ENCODE measurements at places on chromosomes 12 and 14. TPM values are rescaled to one million over a fixed set of nuclear protein-coding genes. Genes with fewer than 3 reads are reported as not detected.

DNA sequence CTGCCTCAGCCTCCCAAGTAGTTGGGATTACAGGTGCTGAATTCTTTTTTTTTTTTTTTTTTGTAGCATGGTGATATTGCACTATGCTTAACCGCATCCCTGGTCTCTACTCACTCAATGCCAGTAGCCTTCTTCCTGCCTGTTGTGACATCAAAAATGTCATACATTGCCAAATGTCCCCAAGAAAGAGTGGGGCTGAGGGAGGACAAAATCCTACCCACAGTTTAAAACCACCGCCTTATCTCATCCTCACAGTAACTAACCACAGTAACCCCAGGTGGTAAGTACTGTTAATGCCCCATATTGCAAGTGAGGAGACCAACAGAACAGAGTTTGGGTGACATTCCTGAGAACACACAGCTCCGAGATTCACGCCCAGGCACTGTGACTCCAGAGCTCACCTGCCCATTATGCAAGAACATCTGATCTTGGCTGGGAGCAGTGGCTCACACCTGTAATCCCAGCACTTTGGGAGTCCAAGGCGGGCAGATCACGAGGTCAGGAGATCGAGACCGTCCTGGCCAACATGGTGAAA lies 19.6 kb downstream of the MORN3 start:
- no peaks in the 10 kb centered on the region for H3K36me3 ChIP-seq
- no peak overlapping the region for H3K27ac ChIP-seq
- DNase-seq: no peak
- H3K4me1 ChIP-seq: no peaks in the 10 kb centered on the region
- no peaks in the 10 kb centered on the region for H3K27me3 ChIP-seq

- no peak overlapping the region for H3K4me3 ChIP-seq
- H3K4me1 ChIP-seq: peaks cover 25% of the 10 kb centered on the region
- H3K27me3 ChIP-seq: no peaks in the 10 kb centered on the region
- H3K36me3 ChIP-seq: peaks cover 99% of the 10 kb centered on the region
Measured at GRCh38 chr12:113266106-113266895, 45.0 kb downstream of the TPCN1 start.

The TMEM119 gene
- total RNA-seq: 2.4 TPM

DNA sequence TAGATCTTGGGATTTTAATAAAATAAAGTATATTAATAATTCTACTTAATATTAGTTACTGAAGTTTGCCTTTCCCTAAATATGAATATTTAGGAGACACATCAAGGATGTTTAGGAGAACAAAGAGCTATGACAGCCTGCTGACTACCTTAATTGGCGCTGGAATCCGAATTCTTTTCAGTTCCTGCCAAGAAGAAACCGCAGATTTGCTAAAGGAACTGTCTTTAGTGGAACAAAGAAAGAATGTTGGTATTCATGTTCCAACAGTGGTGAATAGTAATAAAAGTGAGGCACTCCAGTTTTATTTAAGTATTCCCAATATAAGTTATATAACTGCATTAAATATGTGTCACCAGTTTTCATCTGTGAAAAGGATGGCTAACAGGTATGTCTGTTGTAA lies 54.5 kb downstream of the MIS18BP1 start:
- peaks cover 4% of the 10 kb centered on the region for H3K36me3 ChIP-seq
- H3K27me3 ChIP-seq: no peaks in the 10 kb centered on the region
- no peak for DNase-seq
- no peaks in the 10 kb centered on the region for H3K4me1 ChIP-seq
- H3K27ac ChIP-seq: no peak overlapping the region

GRCh38 chr12:76898442-76898841 lies 19.6 kb upstream of the CSRP2 start:
- no peak overlapping the region for H3K27ac ChIP-seq
- no peaks in the 10 kb centered on the region for H3K27me3 ChIP-seq
- no peaks in the 10 kb centered on the region for H3K4me1 ChIP-seq

DNA sequence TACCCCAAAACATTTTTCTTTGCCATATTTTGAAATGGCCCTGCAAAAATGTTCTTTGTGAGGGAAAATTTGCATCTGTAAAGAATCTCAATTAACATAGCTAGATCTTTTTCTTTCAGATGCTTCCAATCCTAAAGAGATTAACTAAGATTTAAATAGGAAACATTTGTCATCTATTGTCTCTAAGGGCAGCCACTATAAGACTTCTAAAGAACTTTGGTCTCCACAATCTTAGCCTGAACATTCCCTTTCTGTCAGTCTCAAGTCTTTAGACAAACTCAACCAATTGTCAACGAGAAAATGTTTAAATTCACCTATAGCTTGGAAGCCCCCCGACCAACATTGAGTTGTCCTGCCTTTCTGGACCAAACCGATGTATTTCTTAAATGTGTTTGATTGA lies 71.1 kb upstream of the RASSF8 start:
- no peak overlapping the region for H3K4me3 ChIP-seq
- no peak overlapping the region for H3K27ac ChIP-seq
- no peaks in the 10 kb centered on the region for H3K36me3 ChIP-seq
- no peaks in the 10 kb centered on the region for H3K27me3 ChIP-seq

GRCh38 chr14:24839617-24840203 lies 205.7 kb upstream of the GZMB start:
- H3K4me3 ChIP-seq: no peak overlapping the region
- peak overlapping the region; percentile 35 for H3K27ac ChIP-seq
- H3K4me1 ChIP-seq: peaks cover 19% of the 10 kb centered on the region
- DNase-seq: no peak

GRCh38 chr12:94186278-94187241 lies 38.2 kb downstream of the PLXNC1 start:
- H3K27ac ChIP-seq: no peak overlapping the region
- no peaks in the 10 kb centered on the region for H3K27me3 ChIP-seq
- H3K36me3 ChIP-seq: no peaks in the 10 kb centered on the region
- peak overlapping the region; percentile 20 for H3K4me3 ChIP-seq

DNA sequence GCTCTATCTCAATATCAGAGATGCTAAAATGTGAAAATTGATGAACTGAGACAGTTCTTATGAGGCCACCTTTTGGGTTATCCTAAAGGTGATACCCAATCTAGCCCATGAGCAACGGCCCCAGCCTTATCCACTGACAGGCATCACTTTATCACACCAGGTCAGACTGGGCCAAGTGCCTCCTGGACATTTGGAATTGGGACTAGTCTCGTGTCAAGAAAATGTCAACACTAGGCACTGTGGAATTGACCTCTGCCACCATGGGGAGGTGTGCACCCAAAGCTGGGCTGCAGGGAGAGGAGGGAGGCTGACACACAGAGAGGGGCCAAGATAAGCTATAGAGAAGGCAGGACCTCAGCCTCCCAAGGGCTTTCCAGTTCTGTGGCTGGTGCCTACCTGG lies 78.5 kb upstream of the ZFP36L1 start:
- no peak overlapping the region for H3K27ac ChIP-seq
- H3K4me3 ChIP-seq: no peak overlapping the region
- peaks cover 54% of the 10 kb centered on the region for H3K36me3 ChIP-seq
- H3K4me1 ChIP-seq: no peaks in the 10 kb centered on the region
- DNase-seq: no peak

DNA sequence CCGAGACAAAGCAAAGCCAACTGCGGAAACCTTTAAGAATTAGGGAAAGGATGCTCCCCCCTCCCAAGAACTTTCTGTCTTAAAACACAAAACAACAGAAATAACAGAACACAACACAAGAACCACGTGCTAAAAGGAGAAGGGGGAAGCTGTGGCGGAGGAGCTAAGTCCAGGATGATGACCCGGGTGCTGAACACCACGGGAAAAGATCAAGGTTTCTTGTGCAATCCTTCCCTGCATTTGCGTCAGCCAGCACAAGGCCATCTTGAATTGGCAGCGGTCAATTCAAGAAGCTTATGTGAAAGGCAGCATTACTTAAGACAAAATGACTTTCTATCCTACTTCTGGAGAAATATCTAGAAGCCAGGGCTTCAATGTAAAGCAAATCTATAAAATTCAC lies 11.0 kb upstream of the CREBL2 start:
- no peak overlapping the region for H3K27ac ChIP-seq
- H3K36me3 ChIP-seq: no peaks in the 10 kb centered on the region
- no peaks in the 10 kb centered on the region for H3K4me1 ChIP-seq
- H3K4me3 ChIP-seq: no peak overlapping the region
- no peaks in the 10 kb centered on the region for H3K27me3 ChIP-seq
- DNase-seq: peak; percentile 31

- no peaks in the 10 kb centered on the region for H3K27me3 ChIP-seq
- peak overlapping the region; percentile 90 for H3K27ac ChIP-seq
- no peak overlapping the region for H3K4me3 ChIP-seq
- peaks cover 99% of the 10 kb centered on the region for H3K4me1 ChIP-seq
Measured at GRCh38 chr12:113232840-113233585, 11.7 kb downstream of the TPCN1 start.

- no peak overlapping the region for H3K27ac ChIP-seq
- DNase-seq: no peak
- peaks cover 10% of the 10 kb centered on the region for H3K36me3 ChIP-seq
- H3K27me3 ChIP-seq: no peaks in the 10 kb centered on the region
- H3K4me3 ChIP-seq: no peak overlapping the region
Measured at GRCh38 chr12:27293463-27293862, 39.2 kb upstream of the BMAL2 start.

DNA sequence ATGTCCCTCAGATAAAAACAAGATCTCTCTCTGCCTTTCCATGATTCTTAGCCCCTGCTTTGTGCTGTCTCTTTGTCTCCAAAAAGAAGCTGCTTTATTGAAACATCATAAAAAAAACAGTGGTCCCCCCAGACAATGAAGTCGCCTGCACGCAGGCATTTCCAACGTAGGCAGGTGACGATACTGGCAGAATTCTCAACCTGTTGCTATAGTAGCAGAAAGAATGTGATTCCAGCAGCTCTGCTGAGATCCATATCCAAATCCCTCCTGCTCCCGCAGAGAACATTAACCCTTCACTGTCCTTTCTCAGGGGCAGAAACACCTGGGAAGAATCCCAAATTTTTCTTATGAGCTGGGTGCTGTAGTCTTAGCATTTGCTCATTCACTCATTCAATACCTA lies 84.8 kb downstream of the STON2 start:
- no peaks in the 10 kb centered on the region for H3K4me1 ChIP-seq
- DNase-seq: no peak
- no peaks in the 10 kb centered on the region for H3K27me3 ChIP-seq
- H3K27ac ChIP-seq: no peak overlapping the region

DNA sequence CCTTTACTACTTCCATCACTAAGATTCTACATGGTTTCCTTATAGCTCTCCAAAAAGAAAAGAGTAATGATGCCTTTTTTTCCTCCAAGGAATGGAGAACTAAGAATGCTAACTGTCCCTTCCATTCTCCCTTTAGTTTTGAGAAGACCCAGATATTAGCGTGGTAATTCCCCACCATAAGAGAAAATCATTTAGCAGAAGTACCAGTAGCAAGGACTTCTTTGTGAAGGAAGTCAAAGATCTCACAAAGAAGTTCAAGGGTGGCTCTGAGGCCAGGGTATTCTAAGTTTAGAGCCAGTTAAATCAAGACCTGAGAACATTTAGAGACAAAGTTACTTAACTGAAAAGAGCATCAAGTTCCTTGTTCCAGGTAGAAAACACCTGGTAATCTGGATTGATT lies 7.3 kb downstream of the USP15 start:
- H3K27me3 ChIP-seq: no peaks in the 10 kb centered on the region
- H3K27ac ChIP-seq: no peak overlapping the region
- H3K36me3 ChIP-seq: no peaks in the 10 kb centered on the region
- H3K4me1 ChIP-seq: peaks cover 18% of the 10 kb centered on the region
- H3K4me3 ChIP-seq: no peak overlapping the region

DNA sequence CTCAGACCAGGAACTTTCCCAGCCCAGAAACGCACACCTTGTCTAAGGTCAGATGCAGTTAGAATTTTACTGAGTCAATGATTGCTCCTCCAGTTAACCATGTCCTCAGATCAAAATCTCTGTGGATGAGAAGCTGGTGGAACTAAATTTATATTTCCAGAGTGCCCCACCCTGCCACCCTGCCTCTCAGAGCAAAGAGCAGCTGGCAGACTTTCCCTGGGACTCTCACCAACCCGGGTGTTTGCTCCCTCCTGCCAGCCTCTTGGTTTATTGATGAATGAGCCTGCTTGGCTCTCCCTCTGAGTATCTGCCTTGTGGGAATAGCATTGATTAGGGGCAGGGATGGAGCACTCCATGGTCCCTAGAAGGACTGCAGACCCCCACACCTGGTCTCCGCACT lies 5.9 kb upstream of the KRT1 start:
- peaks cover 11% of the 10 kb centered on the region for H3K27me3 ChIP-seq
- no peaks in the 10 kb centered on the region for H3K4me1 ChIP-seq
- no peaks in the 10 kb centered on the region for H3K36me3 ChIP-seq
- DNase-seq: no peak

GRCh38 chr12:90327793-90328743 lies 619.4 kb upstream of the ATP2B1 start:
- no peak for DNase-seq
- no peaks in the 10 kb centered on the region for H3K36me3 ChIP-seq
- H3K27me3 ChIP-seq: no peaks in the 10 kb centered on the region
- H3K4me3 ChIP-seq: no peak overlapping the region
- no peak overlapping the region for H3K27ac ChIP-seq

The NEUROD4 gene
- not detected for total RNA-seq

- no peak overlapping the region for H3K4me3 ChIP-seq
- H3K27me3 ChIP-seq: no peaks in the 10 kb centered on the region
- no peaks in the 10 kb centered on the region for H3K4me1 ChIP-seq
- H3K27ac ChIP-seq: no peak overlapping the region
- no peak for DNase-seq
Measured at GRCh38 chr12:79665212-79665887, 25.4 kb downstream of the PAWR start.

The NXPH4 gene
- 7.4 TPM for total RNA-seq

- no peaks in the 10 kb centered on the region for H3K36me3 ChIP-seq
- H3K27ac ChIP-seq: peak overlapping the region; percentile 96
- no peaks in the 10 kb centered on the region for H3K27me3 ChIP-seq
- H3K4me3 ChIP-seq: peak overlapping the region; percentile 88
- peaks cover 11% of the 10 kb centered on the region for H3K4me1 ChIP-seq
Measured at GRCh38 chr12:132827763-132828703, 636 bp downstream of the GOLGA3 start.

GRCh38 chr12:120865098-120865497 lies 39.1 kb downstream of the SPPL3 start:
- no peak overlapping the region for H3K4me3 ChIP-seq
- no peak for DNase-seq
- no peaks in the 10 kb centered on the region for H3K36me3 ChIP-seq
- H3K27ac ChIP-seq: no peak overlapping the region
- peaks cover 26% of the 10 kb centered on the region for H3K4me1 ChIP-seq

GRCh38 chr14:104681689-104682074 lies 7.7 kb upstream of the INF2 start:
- H3K4me1 ChIP-seq: peaks cover 62% of the 10 kb centered on the region
- DNase-seq: peak; percentile 94
- no peak overlapping the region for H3K4me3 ChIP-seq
- peak overlapping the region; percentile 80 for H3K27ac ChIP-seq
- H3K27me3 ChIP-seq: no peaks in the 10 kb centered on the region
- H3K36me3 ChIP-seq: no peaks in the 10 kb centered on the region

GRCh38 chr12:124496584-124496983 lies 70.8 kb downstream of the NCOR2 start:
- peak overlapping the region; percentile 70 for H3K27ac ChIP-seq
- DNase-seq: no peak
- no peak overlapping the region for H3K4me3 ChIP-seq
- no peaks in the 10 kb centered on the region for H3K27me3 ChIP-seq
